Kidney (tissue), 22 donors: ENCODE measurements at places on chromosomes 2 and 18.

DNA sequence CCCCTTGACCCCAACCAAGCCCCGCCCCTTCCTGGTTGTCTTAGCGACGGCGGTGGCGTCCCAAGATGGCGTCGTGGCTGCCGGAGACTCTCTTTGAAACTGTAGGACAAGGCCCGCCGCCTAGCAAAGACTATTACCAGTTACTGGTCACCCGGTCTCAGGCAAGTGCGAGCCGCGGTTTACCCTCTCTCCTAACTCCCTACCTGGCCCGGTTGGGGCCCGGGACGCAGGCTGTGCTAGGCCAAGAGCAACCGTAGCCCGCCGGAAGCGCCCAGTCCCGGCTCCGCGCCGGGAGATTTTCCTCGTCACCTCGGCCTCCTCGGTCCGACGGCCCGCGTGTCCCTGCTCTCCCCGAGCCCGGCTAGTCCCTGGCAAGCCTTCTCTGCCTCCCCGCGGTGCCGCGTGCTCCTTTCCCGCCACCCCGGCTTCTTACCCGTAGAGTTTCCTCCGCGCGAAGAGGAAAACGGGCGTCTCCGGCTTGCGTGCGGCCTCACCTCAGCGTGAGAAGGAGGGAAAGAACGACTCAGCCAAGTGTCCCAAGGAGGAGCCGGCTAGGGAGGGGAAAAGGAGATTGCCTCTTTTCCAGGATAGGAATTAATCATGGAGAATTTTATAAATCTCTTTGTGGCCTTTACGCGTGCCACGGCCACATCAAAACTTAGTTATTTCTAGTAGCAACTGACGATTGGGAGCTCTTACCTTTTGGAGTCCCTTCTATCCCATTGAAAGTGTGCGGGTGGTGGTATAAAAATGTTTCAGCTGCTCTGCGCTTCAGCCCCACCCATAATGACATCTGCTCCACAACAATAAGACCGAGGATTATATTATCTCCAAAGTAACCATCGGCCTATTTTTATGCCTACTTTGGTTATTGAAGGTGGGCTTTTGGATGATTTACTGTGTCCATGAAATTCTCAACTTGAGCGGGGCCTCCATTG lies at the start of gene FBXO36:
Gene FBXO36 (plus strand): TSS at position 55 of the 938 bp plus-strand sequence. CDS start 11 bp downstream, at position 66.
- peak; percentile 15 for DNase-seq

GRCh38 chr2:190467575-190468083 lies 59.5 kb downstream of the MFSD6 start:
- DNase-seq = no peak

DNA sequence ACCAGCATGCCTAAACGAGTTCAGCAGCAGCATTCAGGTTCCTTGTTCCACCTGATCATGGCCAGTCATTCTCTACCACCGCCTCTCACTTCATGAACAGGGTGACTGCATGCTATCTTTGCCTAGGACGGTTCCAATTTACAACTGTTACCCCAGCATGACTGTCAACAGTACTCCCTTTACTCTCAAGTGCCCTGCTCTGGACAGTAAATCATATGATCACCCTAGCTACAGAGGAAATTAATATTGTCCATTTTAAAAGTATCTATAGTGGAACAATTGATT lies 25.7 kb downstream of the MGAT4A start:
- DNase-seq = no peak

DNA sequence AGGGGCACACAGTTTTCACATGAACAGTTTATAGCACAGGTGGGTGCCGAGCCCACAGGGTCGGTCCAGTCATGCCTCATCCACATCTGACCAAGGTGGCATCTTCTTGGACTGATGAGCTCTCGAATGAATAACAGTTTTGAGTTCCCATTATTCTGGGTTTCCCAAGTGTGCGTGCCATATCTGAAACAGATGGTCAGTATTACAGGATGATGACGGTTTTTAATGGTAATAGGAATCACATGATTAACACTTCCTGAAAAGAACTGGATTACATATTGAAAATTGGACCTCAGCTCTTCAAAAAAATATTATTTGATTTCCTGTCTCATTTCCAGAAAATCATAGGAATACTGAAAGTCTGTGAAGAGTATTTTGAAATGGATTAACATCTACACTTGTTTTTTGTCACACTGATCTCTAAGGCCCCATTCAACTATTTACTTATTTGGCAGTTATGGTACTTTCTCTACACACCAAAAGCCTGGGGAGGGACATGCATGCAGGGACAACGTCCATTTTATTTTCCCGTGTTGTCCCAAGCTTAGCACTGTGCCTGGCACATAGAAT lies 22.2 kb upstream of the NAB1 start:
- no peak for DNase-seq

DNA sequence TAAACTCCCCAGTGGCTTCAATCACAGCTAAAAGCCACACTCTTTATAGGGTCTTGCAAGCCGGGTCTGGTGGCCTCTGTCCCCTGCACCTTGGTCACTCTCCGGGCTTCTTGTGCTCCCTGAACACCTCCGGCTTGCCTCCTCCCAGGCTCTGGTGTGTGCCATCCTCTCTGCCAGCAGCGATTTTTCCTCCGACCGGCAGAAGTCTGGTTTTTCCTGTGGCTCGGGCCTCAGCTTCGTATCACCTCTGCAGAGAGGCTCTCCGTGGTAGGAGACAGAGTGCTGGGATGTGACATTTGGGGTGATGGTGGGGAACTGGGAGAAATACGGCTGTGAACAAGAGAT lies 58.8 kb upstream of the HPCAL1 start:
- no peak for DNase-seq

- DNase-seq = no peak
These were observed 4.1 kb downstream of the ESPNL start for GRCh38 chr2:238104226-238104690.

- no peak for DNase-seq
These were observed 239.9 kb downstream of the ZNF516 start for GRCh38 chr18:76255070-76255683.

DNA sequence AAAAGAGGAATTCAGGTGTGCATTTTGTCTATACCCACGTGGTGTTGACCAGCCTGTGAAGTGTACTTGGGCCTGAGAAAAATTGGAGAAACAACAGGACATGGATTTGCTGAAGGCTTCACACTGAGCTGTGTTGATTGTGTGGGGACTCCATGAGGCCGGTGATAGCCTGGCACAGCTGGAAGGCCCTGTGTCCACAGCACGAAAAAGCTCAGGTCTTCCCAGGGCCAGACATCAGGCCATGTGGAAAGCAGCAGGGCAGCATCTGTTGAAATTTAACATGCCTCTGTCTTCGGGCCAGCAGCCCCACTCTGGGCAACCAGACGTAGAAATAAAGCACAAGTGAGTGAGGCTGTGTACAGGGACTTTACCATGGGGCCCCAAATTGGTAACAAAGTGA lies 84.1 kb downstream of the HS6ST1 start:
- DNase-seq = no peak

GRCh38 chr2:11097854-11098387 lies 57.3 kb upstream of the SLC66A3 start:
- DNase-seq = no peak

DNA sequence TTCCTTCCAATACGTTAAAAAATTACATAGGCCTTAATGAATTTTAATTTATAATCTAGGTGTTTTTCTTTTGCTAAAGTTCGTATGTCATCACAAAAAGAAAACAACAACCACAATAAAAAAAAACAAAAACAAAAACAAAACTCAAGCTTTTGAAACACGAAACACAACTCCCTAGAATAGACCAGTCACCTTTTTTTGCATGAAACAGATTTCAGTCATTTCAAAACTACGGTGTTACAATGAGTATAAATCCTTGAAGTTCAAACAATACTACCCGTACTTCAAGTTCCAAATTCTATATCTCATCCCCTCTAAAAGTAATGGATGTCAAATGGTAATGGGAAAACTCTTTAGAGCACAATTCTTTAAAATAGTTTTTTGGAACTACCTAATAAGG lies 142.4 kb downstream of the CDH2 start:
- DNase-seq = no peak

GRCh38 chr2:72681016-72681995 lies 144.5 kb downstream of the EXOC6B start:
- DNase-seq = no peak

DNA sequence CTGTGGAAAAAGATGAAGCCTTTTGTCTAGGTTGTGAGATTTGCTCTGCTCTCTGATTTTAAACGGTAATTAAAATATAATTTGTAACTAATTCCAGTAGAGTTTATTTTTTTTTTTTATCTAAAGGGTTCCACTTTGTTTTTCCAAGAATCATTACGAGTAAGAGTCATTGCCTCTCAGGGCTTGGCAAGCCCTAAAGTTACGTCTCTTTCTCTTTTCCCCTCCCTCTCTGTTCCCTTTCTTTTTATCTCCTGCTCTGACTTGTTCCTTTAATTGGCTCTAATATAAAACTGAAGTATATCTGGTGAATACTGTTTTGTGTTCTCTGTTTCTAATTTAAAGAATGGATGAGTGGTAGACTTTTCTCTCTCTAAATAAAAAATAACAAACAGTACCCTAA lies 75.8 kb downstream of the CALCRL start:
- no peak for DNase-seq

DNA sequence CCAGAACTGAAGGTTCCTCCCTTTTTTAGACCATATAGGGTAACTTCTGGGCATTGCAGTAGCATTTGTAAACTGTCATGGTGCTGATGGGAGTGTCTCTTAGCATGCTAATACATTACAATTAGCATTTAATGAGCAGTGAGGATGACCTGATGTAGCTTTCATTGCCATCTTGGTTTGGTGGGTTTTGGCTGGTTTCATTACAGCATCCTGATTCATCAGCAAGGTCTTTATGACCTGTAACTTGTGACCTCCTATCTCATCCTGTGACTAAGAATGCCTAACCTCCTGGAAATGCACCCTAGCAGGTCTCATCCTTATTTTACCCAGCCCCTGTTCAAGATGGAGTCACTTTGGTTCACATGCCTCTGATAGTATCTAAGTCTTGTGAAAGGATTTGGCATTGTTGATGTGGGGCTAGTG lies 159.0 kb downstream of the TMX3 start:
- DNase-seq = no peak

DNA sequence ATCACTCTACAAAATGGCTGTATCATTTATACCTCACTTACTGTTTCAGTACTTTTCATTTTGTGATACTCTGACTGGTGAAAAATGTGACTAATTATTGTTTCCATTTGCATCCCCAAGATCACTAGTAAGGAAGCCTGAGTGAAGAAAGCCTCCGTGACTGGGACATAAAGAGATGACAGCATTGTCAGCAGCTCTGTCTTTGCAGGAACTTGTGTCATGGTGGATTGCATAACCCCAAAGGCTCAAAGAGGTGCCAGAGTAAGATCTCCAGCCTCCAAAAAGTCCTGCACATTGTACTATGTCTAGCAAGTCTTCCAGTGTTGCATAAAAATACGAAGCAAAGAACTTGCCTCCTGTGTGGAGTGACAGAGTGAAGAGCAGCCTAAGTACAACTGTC lies 187.5 kb upstream of the CRIM1 start:
- DNase-seq = no peak

DNA sequence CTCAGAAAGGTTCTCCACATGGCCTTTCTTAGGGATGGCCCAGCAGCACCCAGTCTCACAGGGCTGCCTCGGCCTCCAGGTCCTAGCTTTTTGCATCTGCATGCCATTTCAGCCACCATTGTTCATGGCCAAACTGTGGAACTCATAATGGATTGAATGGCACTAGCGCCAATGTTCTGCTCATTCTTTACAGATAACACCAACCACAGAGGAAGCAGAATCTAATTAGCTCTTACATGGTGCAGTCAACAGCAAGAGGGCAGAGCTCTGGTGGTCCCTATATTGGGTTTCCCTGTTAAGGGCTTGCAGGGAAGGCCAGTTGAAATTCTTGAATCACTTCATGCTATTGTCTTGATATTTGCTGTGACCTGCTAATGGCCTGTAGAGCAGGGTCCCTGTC lies 45.6 kb downstream of the ARL4C start:
- DNase-seq = peak; percentile 1
